ENCODE measurements at places on chromosomes 3 and 15.

DNA sequence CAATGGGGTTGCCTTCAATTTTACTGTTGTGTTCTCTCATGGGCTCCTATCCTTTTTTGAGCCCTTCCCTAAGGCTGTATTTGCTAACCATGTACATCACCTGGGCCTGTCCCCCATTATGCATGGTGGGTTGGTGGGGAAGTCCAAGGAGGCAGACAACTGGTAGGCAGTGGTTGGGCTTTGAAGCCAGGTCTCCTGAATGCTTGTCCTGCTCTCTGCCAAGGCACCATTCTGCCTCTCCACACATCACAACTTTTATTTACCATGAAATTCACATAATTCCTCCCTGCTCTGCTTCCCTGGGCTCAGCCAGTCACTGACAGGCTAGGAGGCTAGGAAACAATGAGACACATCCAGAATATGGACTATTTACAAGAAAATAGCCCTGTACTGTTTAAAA, 41.0 kb upstream of the COPB2 start:
- no peak for DNase-seq

DNA sequence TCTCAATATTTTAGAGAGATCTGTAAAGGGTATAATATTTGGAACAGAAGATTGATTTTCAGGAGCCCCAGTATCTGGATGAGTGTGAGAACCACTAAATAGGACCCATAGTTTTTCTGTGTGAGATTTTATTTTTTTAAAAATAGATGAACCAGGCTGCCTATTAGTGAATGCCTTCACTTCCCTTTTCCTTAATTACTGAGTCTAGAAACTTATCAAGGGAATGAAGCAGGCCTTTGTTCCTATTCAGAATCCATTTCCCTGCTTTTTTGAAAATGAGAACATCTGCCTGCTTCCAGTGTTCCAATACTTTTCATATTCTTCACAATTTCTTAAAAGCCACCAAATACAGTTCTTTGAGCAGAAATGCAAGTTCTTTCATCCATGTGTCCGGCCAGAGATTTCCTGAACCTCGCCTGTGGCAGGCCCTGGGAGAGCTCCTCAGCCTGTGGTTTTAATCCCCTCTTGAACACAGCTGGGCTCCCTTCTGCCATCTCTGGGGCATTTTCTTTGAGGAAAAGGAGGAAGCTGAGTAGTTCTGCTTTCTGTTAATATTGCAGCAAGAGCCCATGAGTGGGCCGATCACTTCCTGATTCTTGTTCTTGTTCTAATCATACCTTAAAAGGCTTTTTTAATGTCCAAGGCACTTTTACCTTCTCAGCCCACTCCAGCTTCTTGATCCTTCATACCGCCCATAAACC, 4.7 kb downstream of the EHD4 start:
- no peak for DNase-seq

GRCh38 chr3:162332344-162332743, 835.7 kb downstream of the OTOL1 start:
- DNase-seq = no peak

DNA sequence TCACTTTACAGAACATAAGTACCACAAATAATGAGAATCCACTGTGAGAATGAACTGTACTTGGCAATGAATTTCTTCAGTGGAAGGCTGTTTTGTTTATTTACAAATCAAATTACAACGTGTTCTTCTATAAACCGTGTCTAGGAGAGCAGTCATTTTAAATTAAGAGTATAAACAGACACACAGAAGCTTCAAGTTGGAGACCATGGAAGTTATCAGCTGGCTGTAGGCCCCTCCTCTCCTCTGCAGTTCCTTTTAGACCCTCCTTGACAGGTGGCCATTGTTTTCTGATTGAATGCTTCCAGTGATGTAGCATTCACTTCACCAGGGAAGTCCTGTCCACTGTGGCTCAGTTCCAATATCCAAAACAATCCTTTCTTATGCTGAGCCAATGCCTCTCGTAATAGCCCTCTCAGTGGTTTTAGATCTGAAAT, 7.3 kb upstream of the MAPK6 start:
- DNase-seq = peak; percentile 23
